Kidney (tissue), 22 donors: ENCODE measurements at places on chromosomes 4 and X. TPM values are rescaled to one million over a fixed set of nuclear protein-coding genes. Genes with fewer than 3 reads are reported as not detected.

- H3K4me3 ChIP-seq: no peak overlapping the region
- H3K36me3 ChIP-seq: no peaks in the 10 kb centered on the region
- H3K27ac ChIP-seq: no peak overlapping the region
- H3K27me3 ChIP-seq: no peaks in the 10 kb centered on the region
Observed at GRCh38 chr4:181950372-181951127, 292.7 kb upstream of the TENM3 start.

GRCh38 chr4:80709082-80709869 lies 321.2 kb upstream of the BMP3 start:
- H3K36me3 ChIP-seq: no peaks in the 10 kb centered on the region
- no peaks in the 10 kb centered on the region for H3K27me3 ChIP-seq
- H3K27ac ChIP-seq: no peak overlapping the region

GABRB1 gene
- total RNA-seq: 0.79 TPM

PRDM5 gene
- 9.1 TPM for total RNA-seq

GRCh38 chrX:54994668-54995351 lies 822 bp upstream of the PFKFB1 start:
- no peak for DNase-seq
- no peaks in the 10 kb centered on the region for H3K27me3 ChIP-seq
- H3K36me3 ChIP-seq: no peaks in the 10 kb centered on the region
